Skin of body (tissue), 3 donors: ENCODE measurements at places on chromosomes 3 and 15.

DNA sequence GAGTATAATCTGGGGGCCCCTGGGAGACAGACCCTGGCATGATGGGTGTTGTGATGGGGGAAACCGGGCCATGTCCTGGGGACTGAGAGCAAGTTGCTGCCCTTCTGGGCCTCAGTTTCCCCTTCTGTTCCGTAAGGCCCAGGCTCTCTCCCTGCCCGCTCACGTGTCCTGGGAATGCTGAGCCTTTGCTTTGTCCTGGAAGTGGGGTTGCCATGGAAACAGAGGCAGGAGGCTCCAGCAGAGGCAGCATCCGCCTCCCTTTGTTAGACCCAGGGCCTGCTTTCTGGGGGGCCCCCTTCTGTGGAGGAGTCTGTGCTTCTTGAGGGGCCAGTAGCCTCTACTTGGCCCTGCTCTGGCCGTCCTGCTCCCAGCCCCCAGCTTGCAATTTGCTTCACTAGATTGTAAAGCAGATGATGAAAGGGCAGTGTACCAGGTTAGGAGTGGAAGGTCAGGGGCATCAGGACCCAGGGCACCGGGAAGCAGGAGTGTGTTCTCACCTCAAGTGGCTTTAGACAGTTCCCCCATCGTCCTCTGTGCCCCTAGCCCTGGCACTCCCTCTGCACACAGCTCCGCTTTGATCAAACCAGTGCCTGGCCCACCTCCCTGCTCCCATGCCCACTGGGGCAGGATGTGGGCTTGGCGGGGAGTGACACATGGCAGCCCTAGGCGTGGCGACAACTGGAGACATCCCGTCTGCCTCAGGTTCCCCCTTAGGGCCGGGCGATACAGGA lies 105.6 kb downstream of the FBLN2 start:
- no peak for DNase-seq

DNA sequence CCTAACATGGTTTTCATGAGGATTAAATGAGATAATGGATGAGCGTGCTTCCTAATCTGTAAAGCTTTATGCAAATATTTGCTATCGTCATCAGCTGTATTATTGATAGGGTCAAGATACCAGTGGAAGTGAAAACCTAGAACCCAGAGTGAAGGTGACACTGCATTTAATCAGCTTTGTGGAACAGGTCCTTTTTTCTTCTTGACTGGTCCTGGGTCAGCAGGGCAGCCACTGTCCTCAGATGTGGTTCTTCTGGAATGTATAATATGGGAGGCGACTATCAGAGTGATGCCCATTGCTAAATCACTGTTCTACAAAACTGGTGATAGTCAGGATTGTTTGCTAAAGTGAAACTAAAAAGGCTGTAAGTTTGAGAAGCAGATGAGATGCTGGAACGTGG lies 41.4 kb downstream of the SORD start:
- DNase-seq: no peak

- peak; percentile 21 for DNase-seq
Observed at GRCh38 chr15:96183514-96183850, 147.0 kb upstream of the NR2F2 start.

DNA sequence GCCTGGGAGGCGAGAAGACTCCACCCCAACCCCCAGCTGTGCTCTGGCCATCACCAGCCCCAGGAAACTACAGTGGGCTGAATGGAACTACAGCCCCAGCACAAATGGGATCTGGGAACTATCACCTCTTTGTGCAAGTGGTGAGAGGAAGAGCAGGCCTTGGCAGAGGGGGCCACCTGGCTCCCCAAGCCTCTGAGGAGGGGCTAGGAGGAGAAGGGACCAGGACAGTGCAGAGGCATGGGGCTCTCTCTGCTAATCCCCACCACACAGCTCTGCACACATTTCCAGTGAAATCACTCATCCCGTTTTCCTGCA lies 31.6 kb downstream of the KY start:
- DNase-seq: no peak

- DNase-seq: no peak
Observed at GRCh38 chr3:191962324-191962723, 501.4 kb downstream of the PYDC2 start.

GRCh38 chr3:141050576-141051442 lies at the start of gene SPSB4:
TSS of gene SPSB4 (plus strand) at chr3:141051347. CDS start at chr3:141066105, 14,758 bp downstream.
- DNase-seq: peak; percentile 70

DNA sequence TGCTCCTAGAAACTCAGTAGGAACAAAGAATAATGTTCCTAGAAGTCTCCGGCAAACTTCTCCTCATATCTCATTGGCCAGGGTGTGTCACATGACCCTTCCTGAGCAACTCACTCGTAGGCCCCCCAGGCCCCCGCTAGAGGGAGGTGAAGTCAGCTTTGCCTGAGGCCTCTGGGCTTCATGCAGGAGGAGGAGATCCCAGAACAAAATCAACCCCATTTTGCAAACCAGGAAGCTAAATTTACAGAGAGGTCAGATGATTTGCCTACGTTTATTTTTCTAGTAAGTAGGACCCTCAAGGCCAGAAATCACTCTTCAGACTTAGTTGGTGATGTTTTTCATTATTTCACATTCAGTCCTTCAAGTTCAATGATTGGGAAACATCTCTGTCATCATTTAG lies 99.1 kb downstream of the SSR3 start:
- no peak for DNase-seq

- DNase-seq: no peak
Observed at GRCh38 chr15:49506341-49506740, 83.3 kb downstream of the FGF7 start.

DNA sequence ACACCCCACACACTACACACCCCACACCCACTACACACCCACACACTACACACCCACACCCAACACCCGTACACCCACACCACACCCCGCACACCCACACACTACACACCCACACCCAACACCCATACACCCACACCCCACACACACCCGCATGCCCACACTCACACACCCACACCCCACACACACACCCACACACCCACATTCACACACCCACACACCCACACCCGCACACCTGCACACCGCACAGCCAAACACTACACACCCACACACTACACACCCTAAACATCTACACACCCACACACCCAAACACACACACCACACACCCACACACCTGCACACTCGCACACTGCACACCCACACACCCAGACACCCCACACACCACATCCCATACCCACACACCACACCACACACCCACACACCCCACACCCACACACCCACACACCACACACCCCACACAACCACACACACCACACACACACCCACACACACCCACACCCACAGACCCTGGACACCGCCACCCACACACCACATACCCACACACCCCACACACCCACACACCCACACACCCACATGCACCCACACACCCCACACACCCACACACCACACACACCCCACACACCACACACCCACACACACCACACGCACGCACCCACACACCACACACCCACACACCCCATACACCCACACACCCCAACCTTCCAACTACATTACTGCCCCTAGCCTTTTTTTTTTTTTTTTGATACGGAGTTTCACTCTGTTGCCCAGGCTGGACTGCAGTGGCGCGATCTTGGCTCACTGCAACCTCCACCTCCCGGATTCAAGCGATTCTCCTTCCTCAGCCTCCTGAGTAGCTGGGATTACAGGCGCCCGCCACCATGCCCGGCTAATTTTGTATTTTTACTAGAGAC lies 16.9 kb downstream of the CEP19 start:
- no peak for DNase-seq

DNA sequence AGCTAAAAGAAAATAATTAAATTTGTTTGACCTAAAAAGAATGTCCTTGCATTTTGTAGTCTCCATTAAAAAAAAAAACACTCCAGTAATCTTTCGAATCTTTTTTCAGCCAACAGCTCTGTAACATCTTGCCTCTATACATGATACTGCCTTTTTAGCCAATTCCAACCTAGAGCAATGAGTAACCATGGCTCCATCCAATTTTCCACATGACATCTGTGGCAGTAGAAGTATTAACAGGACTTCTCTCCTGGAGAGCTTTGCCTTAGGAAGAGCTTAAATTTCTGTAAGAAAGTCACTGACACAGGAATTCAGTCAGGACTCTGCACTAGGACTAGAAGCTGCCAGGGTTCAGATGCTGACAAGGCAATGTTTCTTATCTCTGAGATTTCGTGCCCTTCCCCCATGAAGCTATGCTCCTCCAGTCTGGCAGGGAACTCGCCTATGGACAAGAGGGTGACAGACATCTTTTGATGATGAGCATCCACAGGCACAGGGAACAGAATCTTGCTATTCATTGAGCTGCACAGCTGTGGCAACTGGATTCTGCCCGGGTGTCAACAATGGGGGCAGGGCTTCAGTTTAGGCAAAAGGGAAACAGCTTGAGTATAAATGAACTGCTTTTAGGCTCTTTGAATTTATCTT lies 81.8 kb downstream of the ALCAM start:
- DNase-seq: no peak

DNA sequence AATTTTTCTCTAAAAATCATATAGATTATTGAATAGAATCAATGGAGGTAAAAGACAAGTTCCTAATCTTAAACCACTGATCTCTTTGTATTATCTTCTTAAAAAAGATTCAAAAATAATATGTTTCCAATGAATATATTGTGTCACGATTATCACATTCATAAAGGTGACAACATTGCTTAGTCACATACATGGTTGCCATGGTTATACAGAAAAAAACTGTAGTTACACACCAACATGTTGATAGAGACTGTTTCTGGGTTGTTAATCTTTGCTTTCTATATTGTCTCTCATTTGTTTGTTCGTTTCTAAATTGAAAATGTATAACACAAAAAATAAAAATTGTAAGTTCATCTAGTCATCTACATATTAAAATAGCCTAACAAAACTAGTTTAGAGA lies 376.0 kb upstream of the ALCAM start:
- DNase-seq: no peak

DNA sequence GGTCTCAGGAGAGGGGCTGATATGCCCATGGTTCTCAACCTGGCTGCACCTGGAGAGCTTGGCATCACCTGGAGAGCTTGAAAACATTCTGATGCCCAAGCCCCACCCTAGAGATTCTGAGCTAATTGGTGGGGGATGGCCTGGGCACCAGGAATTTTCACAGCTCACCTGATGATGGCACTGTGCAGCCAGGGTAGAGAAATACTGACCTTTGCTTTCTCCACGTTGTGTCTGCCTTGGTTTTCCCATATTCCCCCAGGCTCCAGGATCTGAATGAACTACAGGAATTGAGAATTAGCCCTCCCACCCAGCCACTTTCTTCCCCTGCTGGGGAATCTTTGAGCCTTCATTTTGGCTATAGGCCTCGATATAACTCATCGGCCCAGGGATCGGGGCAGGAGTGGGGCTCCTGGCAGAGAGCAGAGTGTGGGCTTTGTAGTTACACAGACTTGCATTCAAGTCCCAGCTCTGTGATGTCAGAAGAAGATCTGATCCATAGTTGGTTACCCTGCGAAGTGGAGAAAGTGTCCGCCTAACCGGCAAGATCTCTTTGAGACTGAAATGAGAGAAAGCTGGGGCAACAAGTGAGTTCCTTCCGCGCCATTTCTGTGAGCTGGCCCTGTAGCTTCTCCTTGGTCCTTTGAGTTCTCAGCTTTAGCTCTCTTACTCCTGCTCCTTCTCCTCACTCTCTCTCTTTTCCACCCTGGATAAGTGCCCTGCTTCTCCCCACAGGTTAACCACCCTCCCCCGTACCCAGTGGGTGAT lies 33.1 kb upstream of the UBE2Q2 start:
- DNase-seq: no peak

DNA sequence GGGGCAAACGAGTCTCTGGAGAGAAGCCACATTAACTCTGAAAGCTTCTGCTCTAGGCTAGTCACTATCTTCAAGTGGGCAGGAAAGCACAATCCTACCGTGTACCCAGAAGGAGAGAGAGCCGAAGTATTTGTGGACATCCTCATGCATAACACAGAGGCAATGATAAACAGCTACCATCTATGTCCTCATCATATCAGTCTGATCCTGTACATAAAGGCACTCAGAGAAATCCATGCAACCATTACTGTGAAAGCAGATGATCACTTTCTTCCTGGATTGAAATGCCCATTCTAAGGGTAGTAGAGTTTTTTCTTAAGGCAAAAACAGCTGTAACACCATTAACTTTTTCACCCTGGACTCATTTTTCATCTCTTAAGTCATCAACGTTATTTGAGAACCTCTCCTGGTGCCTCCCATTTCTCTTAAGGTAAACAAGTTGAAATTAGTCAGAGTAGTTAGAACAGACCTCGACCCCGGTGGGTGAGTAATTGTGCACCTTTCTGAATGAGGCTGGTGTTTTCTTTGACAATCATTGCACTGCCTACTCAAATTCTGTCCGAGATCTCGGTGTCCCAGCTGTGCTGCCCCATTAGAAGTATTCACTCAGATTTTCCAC lies 327.4 kb downstream of the SHQ1 start:
- DNase-seq: no peak

- no peak for DNase-seq
Observed at GRCh38 chr3:51876186-51876585, 785 bp upstream of the IQCF5 start.

DNA sequence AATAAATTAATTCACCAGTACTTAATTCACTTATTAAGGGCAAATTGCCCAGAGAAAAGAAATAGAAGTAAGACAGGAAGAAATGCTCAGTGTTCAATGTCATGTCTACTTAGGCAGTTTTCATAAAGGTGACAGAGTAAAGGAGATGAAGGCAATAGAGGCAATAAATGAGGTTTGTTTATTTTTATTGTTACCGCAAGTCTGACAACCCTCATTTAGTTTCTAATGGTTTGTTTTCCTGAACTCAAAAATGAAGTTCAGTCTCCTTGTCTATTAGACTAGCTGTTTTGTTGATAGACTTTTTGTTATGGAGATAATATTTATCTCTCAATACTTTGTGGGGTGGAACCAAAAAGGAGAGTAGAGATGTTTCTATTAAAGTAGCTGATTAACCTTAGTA lies 258.3 kb downstream of the C3orf38 start:
- no peak for DNase-seq

GRCh38 chr3:160904691-160905090 lies 148.7 kb downstream of the PPM1L start:
- no peak for DNase-seq

GRCh38 chr3:128490915-128491690 lies 1.9 kb downstream of the GATA2 start:
- DNase-seq: no peak

- no peak for DNase-seq
Observed at GRCh38 chr3:196159952-196160804, 51.0 kb downstream of the ZDHHC19 start.

GRCh38 chr3:127097072-127097405 lies 95.9 kb upstream of the PRR23E start:
- DNase-seq: no peak

- DNase-seq: no peak
Observed at GRCh38 chr15:39914977-39915376, 5.1 kb downstream of the GPR176 start.
